GM12891 (cell line): ENCODE measurements at places on chromosomes 1 and 21.
A peak's percentile ranks its signal among the peaks of the same experiment; 100 is the strongest.

DNA sequence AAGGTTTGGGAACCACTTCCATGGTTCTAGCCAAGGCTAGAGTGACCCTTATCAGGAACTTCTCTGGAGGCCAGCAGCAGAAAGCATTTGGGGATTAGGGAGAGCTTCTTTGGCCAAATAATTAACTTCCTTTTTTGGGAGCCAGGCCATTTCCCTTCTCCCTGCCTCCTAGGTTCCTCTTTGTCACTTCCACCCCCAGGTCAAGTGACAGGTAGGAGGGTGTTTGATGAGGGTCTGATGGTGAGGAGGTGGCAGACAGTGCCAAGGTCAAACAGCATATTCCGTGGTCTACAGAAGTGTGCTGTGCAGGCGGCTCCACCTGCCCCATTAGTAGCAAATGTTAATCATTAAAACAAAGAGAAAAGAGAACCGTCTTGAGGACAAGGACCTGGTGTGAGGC lies 1.9 kb upstream of the KCNA10 start:
- DNase-seq = no peak

- DNase-seq = no peak
Observed at GRCh38 chr1:162206300-162206699, 136.8 kb downstream of the NOS1AP start.

DNA sequence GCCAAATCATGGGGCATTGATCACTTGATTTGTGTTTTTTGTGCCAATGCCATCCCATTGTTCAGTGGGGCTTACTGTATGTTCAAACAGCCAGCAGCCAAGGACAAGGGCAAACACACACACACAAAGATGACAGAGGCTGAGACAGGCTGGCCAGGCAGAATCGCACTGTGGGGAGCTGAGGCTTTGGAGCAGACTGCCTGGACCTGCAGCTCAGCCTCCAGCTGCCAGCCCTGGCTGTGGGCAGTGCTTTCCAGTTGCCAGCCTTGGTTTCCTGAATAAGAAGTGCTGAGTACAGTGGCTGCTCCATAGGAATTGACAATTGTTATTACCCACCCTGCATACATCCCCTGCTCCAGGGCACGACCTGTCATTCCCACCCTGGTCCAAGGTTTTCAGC lies 16.9 kb upstream of the PCP4 start:
- DNase-seq = no peak

- no peak for DNase-seq
Observed at GRCh38 chr1:29756085-29756484, 519.8 kb downstream of the PTPRU start.

- DNase-seq = no peak
Observed at GRCh38 chr1:82927753-82928152, 1071.2 kb downstream of the TTLL7 start.

- DNase-seq = no peak
Observed at GRCh38 chr1:236837897-236838296, 42.8 kb downstream of the MTR start.

GRCh38 chr1:89257041-89257440 lies 15.6 kb downstream of the GBP5 start:
- no peak for DNase-seq

- DNase-seq = no peak
Observed at GRCh38 chr1:204438628-204439027, 27.0 kb upstream of the PPP1R15B start.

DNA sequence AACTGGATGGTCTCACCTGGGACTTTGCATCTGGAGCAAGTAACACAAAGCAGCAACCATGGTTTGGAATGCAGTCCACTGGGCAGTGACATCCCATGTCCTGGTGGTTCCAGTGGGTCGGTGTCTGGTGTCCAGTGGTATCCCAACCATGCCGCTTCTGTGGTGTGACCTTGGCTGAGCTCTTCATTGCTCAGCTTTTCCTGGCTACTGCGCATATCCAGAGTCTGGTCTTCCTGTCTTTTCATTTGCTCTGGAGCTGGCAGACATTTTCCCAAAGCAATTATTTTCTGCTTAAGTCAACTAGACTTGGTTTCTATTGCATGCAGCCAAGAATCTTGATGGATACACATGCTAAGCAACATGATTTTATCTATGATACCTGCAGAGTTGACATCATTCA lies 28.4 kb upstream of the CD2 start:
- no peak for DNase-seq

GRCh38 chr1:50750021-50750619 lies 209.9 kb downstream of the FAF1 start:
- no peak for DNase-seq

GRCh38 chr1:246447501-246447900 lies 59.6 kb downstream of the SMYD3 start:
- DNase-seq = no peak

- DNase-seq = no peak
Observed at GRCh38 chr1:162661336-162661735, 29.1 kb downstream of the DDR2 start.

DNA sequence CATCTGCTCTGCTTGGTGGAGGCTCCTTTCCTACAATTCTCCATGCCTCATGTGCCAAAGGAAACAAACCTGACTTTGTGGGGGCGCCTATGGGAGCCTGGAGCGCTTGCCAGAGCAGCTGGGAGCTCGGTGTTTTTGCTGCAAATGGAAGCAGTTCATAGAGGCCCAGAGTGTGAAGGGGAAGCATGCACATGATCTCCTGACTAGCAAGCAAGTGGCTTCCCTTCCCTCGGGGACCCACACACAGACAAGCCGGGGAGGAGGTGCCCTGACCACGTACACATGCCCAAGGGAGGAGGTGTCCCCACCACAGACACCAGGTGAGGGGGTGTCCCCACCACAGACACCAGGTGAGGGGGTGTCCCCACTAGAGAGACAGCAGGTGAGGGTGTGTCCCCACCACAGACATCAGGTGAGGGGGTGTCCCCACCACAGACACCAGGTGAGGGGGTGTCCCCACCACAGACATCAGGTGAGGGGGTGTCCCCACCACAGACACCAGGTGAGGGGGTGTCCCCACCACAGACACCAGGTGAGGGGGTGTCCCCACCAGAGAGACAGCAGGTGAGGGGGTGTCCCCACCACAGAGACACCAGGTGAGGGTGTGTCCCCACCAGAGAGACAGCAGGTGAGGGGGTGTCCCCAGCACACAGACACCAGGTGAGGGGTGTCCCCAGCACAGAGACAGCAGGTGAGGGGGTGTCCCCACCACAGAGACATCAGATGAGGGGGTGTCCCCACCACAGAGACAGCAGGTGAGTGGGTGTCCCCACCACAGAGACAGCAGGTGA lies 106.8 kb downstream of the CRYAA start:
- no peak for DNase-seq

DNA sequence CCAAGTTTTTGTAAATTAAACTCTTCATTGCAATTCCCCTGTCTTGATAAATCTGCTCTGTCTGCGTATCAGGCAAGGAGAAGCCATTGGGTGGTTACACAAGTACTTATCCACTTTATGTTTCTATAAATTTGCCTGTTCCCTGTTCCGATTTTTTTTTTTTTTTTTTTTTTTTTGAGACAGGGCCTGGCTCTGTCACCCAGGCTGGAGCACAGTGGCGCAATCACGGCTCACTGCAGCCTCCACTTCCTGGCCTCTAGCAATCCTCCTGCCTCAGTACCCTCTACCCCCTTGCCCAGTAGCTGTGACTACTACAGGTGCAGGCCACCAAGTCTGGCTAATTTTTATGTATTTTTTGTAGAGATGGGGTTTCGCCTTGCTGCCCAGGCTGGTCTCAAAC lies 11.1 kb upstream of the CSRP1 start:
- DNase-seq = no peak

- DNase-seq = no peak
Observed at GRCh38 chr1:7588457-7588827, 182.7 kb upstream of the VAMP3 start.

- no peak for DNase-seq
Observed at GRCh38 chr1:58406301-58407071, 140.0 kb downstream of the OMA1 start.

DNA sequence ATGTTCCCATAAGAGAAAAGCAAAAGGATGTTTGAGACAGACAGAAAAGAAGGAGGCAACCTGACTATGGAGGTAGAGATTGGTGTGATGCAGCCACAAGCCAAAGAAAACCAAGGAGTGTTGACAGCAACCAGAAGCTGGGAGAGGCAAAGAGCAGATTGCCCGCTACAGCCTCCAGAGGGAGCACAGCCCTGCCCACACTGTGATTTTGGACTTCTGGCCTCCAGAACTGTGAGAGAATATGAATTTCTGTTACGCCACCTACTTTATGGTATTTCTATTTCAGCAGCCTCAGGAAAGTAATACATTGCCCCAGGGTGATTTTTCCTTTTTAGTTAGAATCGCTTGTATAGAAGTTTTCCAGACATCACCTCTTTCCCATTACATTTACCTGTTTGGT lies 28.4 kb downstream of the SLAMF6 start:
- DNase-seq = no peak

GRCh38 chr1:185291159-185291558 lies 25.9 kb downstream of the IVNS1ABP start:
- no peak for DNase-seq

DNA sequence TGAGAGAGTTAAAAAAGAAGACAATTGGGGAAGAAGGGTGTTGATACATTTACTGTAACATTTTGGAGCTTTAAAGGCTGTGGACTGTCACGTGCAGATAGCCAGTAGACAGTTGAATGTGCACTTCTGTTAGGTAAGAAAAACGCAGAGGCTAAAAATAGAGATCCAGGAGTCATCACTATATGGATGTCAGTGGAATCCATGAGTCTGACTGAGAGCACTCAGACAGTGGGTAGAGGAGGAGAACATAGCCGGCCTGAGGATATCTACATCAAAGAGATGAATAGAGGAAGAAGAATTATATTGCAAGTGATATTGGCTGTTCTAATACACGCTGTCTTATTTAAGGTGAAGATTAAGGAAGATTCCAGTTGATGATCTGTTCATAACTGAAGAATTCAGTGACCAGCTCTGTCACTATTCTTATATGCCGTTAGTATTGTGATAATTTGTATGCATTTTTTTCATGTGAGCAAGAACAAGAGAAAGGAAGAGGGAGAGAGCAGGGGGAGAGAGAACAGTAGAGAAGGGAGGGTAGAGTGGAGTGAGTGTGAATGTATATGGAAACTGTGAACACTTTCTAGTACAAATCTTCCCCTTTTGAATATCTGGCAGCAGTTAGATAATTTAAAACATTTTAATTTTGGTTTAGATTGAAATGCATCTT lies 344.8 kb downstream of the CHRM3 start:
- no peak for DNase-seq

- no peak for DNase-seq
Observed at GRCh38 chr1:27596261-27596660, 7.7 kb downstream of the AHDC1 start.

GRCh38 chr1:161021165-161021969 lies 415 bp upstream of the F11R start:
- peak; percentile 95 for DNase-seq

GRCh38 chr1:4797016-4797410 lies 142.6 kb downstream of the AJAP1 start:
- DNase-seq = no peak

DNA sequence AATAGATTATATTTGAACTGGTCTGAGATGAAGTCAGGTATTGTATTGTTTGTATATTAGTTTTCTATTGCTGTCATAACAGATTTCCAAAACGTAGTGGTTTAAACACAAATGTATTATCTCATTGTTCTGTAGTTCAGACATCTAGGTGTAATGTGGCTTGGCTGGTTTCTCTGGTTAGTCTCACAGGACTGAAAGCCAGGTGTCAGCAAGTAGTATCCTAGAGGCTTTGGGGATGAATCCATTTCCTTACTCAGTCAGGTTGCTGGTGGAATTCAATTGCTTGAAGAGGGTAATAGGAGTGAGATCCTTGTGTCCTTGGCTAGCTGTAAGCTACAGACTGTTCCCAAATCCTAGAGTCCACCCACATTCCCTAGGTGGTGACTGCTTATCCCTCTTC lies 675.8 kb downstream of the NCAM2 start:
- no peak for DNase-seq

GRCh38 chr1:202951437-202951836 lies 6.7 kb downstream of the ADIPOR1 start:
- DNase-seq = no peak

- DNase-seq = no peak
Observed at GRCh38 chr1:153513023-153513422, 22.8 kb downstream of the S100A6 start.

DNA sequence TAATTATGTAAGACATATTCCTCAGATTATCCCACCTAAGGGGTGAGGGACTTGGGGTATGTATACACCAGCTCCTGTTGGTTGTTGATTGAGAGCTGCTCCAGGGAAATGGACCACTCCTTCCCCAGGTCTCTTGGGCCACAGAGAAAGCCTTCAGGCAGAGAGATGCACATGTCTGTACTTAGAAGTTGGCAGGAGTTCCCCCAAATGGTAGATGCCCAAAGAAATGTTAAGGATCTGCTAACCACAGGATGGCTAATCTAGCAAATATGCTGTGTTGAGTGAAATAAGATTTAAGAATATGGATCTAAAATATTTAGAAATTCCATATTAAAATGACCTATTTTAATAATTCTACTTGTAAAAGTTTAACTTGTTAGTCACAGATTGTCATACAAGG lies 100.8 kb upstream of the DNAH14 start:
- no peak for DNase-seq
